NB4 (cell line): ENCODE measurements at places on chromosomes 5 and 9.

DNA sequence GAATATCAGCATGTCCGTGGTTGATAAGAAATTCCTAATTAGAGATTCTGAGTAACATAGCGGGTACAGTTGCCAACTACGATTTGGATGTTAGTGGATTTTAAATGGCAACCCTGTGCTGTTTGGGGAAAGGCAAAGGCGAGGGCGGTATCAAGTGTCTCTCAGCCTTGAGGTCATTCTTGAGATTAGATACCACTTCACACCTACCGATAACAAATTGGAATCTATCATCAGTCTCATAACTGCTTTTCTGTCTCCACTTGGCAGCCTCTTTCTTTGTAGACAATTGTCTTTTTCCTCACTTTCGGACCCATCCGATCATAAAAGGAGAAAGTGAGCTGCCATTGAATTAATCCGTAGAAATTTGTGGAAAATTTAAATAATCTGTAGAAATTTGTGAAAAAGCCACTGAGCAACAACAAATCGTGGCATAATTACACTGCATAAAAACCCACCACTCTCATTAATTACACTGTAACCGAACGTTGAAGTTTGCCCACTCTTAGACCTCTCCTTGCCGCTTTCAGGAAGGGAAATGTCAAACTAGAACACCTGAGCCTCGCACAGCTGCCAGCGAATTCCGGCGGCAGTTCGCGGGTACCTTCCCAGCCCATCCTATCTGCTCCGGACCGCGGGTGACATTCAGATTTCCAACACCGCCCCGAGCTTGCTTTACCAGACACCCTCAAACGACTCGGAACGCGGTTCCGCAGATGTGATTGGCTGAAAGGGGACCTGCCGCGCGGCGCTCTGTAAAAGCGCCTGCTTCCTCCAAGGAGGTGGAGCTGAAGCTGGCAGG, 849 bp upstream of the RGMB start:
- no peak for DNase-seq

GRCh38 chr5:137078171-137078665, 420.9 kb downstream of the SPOCK1 start:
- DNase-seq = no peak

GRCh38 chr5:42583322-42583721, 160.1 kb downstream of the GHR start:
- DNase-seq = peak; percentile 65

DNA sequence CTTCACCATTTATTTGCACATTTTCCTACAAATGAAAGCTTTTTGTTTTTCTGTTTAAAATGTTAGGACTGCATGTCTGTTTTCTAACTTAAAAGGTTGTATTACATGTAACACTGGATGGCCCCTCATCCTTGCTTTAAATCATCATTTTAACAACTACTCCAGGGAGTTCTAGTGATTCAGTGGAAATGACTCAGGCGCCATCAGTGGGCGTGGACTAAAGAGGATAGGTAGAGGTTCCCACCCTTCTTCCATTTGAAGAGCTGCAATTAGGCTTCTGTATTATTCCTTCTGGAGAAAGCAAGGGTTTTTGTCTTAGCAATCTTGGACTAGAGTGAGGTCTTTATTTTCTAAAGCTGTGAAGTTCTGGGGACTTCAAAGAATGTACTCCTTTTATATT, 213.7 kb downstream of the TMEM38B start:
- no peak for DNase-seq

GRCh38 chr9:37386988-37387387, 35.5 kb upstream of the GRHPR start:
- DNase-seq = no peak

GRCh38 chr5:67510204-67510603, 313.6 kb upstream of the CD180 start:
- DNase-seq = no peak

DNA sequence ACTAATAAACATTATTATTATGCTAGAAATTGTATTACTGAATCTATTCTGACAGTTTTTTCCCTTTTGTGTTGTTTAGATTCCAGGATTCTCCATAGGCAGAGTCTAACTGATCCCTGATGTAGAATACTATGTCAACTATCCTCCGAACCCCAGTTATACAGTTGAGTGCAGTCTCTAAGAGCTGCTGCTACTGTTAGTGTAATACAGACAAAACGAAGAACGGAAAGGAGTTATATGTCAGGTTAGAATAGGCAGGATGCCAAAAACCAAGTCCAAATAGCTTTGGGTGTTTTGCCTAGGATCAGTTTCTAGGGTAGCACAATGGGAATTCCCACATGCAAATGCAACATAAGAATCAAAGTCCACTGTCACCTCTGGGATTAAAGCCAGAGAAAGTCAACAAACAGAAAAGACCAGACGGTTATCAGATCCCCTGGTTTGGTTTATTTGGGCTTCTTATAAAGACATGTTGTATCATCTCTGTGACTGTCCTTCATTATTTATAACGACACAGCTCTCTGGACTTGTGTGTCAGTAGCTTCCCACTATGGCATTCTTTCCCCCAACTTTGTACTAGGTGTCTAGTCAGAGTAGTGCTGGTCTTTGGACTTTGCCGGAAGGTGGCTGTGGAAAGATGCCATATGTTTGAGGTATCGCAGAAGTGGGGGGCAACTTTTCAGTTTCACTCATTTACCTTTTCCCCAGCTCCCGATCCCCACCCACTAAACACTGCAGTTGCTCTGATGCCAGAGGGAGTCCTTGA, 14.9 kb upstream of the TMEM38B start:
- DNase-seq = no peak

- no peak for DNase-seq
Measured at GRCh38 chr5:140946578-140946977, 19.7 kb upstream of the PCDHAC2 start.

GRCh38 chr5:82720213-82721086, 356.7 kb downstream of the TMEM167A start:
- DNase-seq = no peak

- DNase-seq = no peak
Measured at GRCh38 chr5:106797996-106798395, 872.7 kb downstream of the EFNA5 start.

- no peak for DNase-seq
Measured at GRCh38 chr5:58060996-58061395, 398.9 kb downstream of the PLK2 start.

GRCh38 chr9:83396342-83396741, 141.9 kb downstream of the FRMD3 start:
- DNase-seq = no peak
